ENCODE measurements at places on chromosomes 16 and 17. TPM values are rescaled to one million over a fixed set of nuclear protein-coding genes. Genes with fewer than 3 reads are reported as not detected.

Gene GCGR
- 2.5 TPM for polyA plus RNA-seq

Gene KCNJ18
- not detected for polyA plus RNA-seq

Gene CCL7
- polyA plus RNA-seq: not detected

Gene SYCE1L
- 5.6 TPM for polyA plus RNA-seq

Gene RARA
- polyA plus RNA-seq: 47.0 TPM

Gene KRT33B
- polyA plus RNA-seq: not detected

Gene SLC16A13
- polyA plus RNA-seq: 16.9 TPM

Gene FBXW10B
- 1.9 TPM for polyA plus RNA-seq

Gene NDRG4
- polyA plus RNA-seq: 17.4 TPM

Gene HBZ
- 5.6 TPM for polyA plus RNA-seq

Gene TBC1D3I
- 0.37 TPM for polyA plus RNA-seq

GRCh38 chr17:77160091-77160874 lies 19.5 kb downstream of the SEC14L1 start:
- DNase-seq: no peak

DNA sequence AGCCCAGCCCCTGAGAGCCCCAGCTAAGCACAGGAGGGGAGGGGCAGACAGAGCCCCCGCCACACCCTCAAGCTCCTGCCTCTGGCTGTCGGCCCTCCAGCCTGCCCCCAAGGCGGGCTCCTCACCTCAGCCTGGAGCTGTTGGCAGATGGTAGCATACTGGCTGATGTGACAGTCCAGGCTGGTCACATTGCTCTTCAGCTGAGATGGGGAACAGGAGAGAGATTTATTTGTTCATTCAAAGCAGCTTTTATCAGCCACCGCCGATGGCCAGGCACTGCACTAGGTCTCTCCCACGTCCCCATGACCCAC lies 14.8 kb downstream of the KIF18B start:
- DNase-seq: no peak

GRCh38 chr17:67717192-67717623 lies 528 bp upstream of the NOL11 start:
- DNase-seq: no peak

DNA sequence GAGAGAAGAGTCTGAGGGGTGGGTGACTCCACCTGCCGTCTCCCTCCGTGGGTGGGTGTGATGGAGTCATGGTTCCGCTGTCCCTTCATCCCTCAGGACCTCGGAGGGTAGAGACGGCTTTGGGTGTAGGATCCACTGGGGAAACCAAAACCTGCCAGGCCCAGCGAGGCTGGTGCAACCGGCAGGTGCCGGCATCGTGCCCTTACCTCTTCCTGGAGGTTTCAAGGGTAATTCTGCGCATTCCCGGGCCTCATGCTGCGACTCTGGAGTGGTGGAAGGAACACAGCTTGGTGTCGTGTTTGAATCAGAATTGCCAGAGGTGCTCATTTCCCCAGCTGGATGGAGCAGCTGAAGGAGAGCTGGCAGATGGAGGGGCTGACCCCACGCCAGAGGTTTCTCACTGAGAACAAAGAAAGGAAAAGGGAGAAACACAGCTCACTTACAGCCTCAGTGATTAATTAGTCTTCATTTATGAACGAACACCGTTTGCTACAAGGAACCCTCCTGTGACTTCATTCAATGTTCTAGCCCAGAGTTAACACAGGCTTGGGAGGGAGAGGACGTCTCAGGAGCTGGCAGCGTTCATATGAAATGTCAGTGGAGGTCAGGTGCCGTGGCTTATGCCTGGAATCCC lies 16.3 kb upstream of the ATP2A3 start:
- DNase-seq: no peak

GRCh38 chr17:49779739-49780231 lies 8.7 kb upstream of the KAT7 start:
- peak; percentile 22 for DNase-seq

DNA sequence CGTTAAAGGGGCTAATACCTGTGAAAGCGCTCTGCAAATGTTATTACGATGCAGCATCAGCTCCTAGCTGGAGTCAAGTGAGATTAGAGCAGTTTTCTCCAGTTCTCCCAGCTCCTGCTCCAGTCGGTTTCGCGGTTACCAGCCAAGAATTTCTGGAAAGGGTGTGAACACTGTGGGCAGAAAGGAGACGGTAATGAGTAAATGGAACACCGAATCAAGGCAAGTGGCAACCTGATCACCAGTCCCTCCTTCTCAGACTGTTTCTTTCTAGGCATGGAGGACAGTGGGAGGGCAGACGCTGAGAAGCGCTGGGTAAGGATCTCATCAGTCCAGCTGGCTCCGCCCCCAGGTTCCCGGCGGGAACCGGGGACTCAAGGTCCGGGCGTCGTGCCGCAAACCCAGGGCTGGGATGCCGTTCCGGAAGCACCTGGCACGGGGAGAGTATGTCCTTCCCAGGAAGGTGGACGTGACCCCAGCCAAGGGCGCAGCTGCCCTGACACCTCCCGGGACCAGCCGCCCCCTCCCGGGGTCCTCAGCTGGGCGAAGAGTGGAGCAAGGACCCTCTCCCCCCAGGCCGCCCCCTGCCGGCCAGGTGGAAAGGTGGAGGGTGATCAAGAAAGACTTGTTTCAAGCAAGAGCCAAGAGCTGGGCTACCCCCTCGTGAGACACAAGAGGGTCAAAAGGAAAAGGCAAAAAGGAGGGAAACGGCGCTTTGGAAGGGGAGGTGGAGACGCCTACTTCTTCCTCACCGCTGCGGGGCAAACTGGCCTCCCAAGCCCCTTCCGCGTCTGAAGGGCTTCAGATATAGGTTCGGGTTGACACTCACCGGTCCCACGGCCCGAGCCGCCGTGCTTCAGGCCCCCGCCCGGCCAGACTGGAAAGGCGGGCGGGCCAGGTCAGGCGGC lies 481 bp downstream of the MYO19 start:
- DNase-seq: peak; percentile 86

GRCh38 chr16:58832386-58832895 lies 98.3 kb upstream of the GOT2 start:
- DNase-seq: no peak

DNA sequence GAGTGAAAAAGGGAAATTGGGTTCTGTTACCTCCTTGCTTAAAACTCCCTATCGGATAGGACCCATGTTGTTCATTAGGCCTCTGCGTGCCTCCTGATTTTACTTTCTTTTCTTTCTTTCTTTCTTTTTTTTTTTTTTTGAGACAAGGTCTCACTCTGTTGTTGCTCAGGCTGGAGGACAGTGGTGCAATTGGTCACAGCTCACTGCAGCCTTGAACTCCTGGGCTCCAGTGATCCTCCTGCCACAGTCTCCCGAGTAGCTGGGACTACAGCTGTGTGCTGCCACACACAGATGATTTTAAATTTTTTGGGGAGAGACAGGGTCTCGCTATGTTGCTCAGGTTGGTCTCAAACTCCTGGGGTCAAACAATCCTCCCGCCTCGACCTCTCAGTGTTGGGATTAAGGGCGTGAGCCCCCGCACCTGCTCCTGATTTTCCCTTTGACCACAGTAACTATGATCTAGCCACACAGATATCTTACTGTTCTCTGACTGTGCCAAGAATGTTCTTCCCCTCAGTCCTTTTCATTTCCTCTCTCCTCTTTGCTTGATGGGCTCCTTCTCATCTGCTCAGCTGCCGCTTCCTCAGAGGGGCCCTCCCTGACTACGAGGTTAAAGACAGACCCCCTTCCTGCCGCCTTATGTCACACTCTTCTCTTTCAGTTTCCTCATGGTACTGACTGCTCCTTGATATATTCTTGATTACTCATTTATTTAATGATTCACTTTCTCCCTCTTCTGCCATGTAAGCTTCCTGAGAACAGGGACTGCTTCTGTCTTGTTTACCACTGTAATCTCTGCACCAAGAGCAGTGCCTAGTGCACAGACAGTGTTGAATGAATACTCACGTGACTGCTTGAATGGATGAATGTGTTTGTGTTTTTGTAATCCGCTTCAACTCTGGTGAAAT lies 44.3 kb downstream of the LCMT1 start:
- no peak for DNase-seq

DNA sequence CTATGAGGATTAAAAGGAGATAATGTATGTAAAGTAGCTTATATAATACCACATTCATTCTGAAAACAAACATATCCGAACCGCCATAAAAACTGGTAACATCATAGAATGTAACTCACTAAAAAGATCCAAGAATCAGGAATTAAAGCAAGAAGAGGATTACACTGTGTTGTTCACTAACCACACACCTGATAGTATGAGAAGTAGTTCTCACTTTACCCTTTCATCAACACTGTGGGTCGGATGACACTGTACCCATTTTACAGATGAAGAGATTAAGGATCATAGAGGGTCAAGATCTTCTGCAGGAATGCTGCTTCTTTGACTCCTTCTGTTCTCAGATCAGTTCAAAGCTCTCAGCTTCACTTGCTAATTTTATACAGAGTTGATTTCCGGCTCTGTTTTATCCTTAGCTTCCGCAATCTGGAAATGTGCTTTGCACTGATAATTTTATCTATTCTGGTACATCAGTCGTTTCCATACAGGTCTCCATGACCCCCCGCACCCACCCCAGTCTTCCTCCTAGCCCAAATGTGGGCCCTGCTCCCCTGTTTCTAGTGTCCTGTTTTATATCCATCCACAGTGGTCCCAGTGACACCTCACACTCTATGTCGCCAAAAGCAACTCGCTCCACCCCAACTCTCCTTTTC lies 288.6 kb upstream of the CCL2 start:
- no peak for DNase-seq

DNA sequence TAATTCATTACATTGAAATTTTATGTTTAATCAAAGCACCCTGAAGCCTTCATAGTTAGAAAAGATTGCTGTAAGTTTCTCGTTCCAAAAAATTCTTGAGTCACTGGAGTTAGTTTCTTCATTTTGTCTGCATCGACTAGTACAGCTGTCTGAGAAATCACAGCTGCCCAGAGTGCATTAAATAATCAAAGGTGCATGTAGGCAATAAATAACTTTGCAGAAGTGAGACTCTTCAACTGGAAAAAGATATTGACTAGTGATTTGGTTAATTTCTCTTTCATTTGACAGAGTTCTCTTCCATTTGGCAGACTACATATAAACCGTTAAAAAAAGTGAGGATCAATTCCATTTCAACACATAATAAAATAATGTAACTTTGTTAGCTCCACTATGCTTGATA lies 234.0 kb downstream of the CNTNAP4 start:
- DNase-seq: no peak

- DNase-seq: no peak
Measured at GRCh38 chr17:71360301-71360700, 760.5 kb upstream of the SOX9 start.

DNA sequence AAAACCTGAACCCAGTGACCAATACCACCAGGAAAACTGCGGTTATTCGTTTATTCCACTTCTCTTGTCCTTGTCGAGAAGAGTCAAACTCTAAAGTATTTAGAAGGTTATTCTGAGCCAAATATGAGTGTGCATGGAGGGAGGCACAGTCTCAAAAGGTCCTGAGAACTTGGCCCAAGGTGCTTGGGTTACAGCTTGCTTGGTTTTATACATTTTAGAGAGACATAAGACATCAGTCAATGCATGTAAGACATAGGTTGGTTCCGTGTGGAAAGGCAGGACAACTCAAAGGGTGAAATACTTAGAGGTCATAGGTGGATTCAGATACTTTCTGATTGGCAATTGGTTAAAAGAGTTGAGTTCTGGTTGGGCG lies 681 bp upstream of the TRAP1 start:
- DNase-seq: no peak

GRCh38 chr17:31144428-31144827 lies 49.7 kb downstream of the NF1 start:
- no peak for DNase-seq

GRCh38 chr16:78200623-78201096 lies 101.2 kb downstream of the WWOX start:
- peak; percentile 60 for DNase-seq

GRCh38 chr17:47257651-47258339 lies 4.2 kb downstream of the ITGB3 start:
- DNase-seq: no peak

GRCh38 chr17:55089256-55089655 lies 120.7 kb downstream of the STXBP4 start:
- no peak for DNase-seq

- no peak for DNase-seq
Measured at GRCh38 chr17:7756968-7757367, 39.4 kb downstream of the DNAH2 start.

GRCh38 chr16:10606607-10607006 lies 26.2 kb upstream of the EMP2 start:
- no peak for DNase-seq

- DNase-seq: peak; percentile 43
Measured at GRCh38 chr16:69179328-69180010, 7.5 kb upstream of the SNTB2 start.

DNA sequence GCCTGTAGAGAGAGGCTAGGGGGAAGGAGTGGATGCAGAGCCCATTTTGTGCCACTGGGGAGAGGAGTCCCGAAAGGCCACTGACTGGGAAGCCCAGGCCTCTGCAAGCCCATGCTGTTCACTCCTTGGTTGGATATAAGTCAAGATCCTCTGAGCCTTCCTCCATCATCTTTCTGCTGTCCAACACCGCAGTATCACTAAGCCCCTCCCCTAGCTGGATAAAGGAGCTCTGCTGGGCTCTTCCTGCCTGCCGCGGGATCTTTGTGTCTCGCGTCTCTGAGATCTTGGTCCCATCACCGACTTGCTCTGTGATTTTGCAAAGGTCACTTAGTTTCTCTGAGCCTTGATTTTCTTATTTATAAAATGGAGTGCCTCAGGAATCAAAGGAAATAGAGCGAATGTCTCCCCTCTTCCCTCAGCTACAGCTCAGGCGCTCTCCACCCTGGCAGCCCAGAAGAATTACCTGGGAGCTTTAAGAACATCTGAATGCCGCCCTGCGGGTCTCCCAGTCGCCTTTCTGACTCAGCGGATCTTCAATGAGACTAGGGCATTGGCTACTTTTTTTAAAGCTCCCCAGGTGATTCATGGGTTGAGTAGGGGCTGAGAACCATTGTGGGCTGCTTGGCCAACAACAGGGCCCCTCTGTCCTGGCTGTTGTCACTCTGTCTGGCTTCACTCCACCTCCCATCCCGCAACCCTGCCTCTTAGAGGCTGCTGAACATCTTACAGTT lies 25.2 kb upstream of the TMEM220 start:
- DNase-seq: no peak

DNA sequence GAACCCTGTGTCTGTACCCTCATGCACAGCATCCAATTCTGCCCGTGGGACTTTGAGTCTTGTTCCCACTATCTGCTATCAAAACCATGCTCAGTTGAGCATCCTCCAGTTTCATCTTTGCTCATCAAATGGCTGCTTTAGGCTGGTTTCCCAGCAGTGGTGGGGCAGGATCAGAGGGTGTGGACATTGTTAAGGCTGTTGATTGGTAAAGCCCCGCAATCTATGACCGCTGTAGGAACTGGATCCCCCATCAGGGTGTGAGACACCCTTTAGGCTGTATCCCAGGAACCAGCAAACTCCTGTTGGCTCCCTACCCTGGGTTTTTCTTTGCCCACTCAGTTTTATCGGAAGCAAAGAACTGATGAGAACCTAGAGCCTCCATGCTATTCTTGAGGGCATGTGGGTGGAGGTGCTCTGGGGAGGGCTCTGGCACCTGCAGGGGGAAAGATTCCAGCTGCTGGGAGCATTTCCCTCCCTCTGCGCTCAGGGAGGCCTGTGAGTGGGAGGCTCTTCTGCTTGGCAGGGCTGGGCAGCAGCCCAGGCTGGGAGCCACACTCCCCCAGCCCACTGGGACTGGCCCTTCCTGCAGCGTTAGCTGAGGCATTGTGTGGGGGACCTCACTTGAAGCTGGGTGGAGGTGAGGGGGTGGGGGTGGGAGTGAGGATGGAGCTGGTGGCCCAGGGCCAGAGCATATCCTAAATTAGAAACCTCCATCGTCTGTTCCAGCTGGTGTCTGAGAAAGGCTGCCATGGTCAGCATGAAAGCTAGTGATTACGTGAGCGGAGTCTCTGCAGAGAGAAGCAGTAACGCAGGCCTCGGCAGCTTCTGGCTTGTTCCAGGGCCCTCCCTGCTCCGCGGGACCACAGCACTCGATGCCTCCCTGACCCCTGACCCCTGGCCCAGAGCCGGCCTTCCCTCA lies 160.6 kb downstream of the IRF8 start:
- no peak for DNase-seq

Data from large intestine (tissue), 12 donors.